Iris pigment epithelial cell (primary cell): ENCODE measurements at places on chromosomes 13 and 19.

- peak; percentile 70 for DNase-seq
Measured at GRCh38 chr13:111228262-111229144, 91.9 kb upstream of the TEX29 start.

DNA sequence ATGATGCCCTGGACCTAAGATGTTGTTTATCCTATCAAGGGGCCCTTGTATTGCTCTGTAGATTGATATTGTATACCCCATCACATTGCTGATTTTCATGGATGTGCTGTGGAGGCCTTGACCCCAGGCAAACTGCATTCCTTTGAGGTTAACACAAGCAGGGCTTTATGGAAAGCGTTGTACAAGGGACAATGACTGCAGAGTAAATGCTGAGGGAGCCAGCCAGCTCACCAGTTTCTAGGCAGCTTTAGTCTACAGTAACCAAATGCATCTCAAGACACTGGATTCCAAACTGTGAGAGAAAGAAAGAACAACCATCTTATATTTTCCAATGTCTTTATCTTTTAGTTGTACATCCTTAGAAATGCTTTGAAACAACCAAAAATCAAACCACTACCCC lies 34.1 kb upstream of the EDNRB start:
- no peak for DNase-seq

DNA sequence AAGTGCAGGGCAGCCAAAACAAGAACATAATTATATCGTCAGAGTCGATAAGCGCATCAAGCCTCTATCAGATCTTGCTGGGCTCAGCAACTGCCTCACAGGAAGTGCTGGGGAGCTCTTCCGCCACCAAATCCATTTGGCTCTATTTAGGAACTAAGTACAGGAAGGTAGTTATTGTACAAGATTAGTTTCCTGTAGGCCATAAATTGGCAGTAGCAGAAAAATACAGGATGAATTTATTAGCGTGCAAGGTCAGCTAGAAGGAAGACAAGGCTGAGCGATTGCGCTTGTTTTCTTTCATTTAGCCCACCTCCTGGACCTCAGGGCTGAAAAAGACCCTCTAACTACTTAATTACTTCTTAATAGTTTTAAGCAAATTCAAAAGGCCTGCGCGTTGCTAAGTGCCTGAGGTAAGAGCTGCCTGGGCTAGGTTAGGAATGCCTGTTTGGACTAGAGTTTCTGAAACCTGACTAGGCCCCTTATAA lies 118.5 kb downstream of the IRS2 start:
- no peak for DNase-seq

DNA sequence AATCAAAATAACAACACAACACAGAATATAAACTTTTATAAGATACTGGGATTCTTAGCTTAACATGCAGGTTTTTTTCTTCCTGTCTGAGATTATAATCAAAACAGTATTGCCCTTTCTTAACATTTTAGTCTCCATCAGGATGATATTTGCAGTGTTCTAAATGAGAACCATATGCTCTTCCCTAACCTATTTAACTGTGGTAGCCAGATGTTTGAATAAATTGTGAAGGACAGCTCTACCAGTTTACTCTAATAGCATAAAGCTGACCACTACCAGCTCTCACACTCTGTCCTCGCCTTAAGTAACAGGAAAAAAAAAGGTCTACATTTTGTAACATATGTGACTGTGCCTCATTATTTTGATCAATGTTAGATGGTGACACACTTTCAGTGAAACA lies 618.7 kb upstream of the SGCG start:
- DNase-seq: no peak

DNA sequence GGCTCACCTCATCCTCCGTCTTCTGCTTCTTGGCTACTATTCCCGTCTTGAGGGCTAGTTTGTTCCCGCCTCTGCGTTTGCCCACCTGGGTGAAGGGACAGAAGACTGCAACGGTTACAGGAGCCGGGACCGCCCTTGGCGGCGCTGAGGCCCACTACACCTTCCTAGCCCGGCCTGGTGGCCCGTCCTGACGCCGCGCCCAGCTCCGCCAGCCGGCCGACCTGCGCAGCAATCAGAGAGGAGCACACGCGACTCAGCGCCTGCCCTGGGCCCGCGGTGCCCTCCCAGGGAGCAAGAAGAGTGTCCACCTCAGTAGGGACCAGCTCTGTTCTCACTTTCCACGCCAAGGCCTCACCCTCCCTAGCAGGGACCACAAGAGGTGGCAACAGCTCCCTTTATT lies 3.1 kb downstream of the TRIR start:
- DNase-seq: no peak

GRCh38 chr13:42544246-42544926 lies 29.6 kb upstream of the TNFSF11 start:
- peak; percentile 16 for DNase-seq

DNA sequence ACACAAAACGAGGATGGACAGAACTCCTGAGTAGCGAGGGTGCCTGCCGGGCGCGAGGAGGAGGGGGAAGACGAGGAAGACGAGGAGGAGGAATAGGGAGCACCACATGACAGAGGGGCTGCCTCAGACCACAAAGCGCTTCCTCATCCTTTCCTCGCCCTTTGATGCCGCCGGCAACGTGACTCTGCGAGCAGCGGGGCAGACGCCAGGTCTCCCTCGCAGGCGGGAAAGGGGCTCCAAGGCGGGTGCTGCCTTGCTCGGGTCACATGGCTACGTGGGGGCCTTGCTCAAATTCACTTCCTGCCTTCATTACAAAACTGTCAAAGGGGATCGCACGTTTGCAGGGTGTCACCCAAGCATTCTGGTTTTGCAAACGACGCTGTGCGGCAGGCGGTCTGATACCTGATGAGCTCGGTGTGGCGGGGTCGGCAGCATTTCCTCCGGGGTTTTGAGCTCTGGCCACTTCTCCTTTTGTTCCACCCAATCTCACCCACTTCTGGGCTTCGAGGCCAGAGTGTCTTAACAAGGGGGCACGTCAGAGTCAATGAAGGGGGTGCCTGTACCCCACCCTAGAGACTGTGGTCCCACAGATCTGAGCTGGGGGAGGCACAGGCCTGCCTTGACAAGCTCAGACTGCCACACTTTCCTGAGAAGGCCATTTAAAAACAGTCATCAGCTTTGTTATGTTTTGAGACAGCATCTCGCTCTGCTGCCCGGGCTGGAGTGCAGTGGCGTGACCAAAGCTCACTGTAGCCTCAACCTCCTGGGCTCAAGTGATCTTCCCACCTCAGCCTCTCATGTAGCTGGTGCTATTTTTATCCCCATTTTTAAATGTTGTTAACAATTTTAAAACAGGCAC lies 14.9 kb downstream of the MAP2K2 start:
- no peak for DNase-seq

GRCh38 chr19:36604656-36605100 lies 435 bp upstream of the ZNF382 start:
- peak; percentile 30 for DNase-seq

GRCh38 chr19:45705115-45705514 lies 12.6 kb downstream of the QPCTL start:
- no peak for DNase-seq

DNA sequence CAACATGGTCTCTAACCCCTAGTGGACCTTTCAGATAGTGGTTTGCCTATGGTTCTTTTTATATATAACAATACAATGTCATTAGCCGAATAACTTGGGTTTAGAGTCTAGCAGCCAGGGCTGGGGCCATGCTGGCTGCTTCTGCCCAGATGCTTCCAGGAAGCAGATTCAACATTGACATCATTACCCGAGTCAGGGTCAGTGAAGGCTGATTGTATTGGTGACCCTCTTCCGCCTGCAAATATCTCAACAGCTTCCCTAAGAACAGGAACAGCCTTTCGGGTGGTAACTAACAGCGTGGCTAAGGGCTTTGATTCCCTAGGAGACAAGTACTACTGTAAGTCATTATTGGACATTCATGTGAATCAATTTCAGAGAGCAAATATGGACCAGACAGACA lies 476.4 kb downstream of the UQCRFS1 start:
- DNase-seq: no peak

- DNase-seq: no peak
Measured at GRCh38 chr13:72740015-72740414, 12.3 kb downstream of the BORA start.

DNA sequence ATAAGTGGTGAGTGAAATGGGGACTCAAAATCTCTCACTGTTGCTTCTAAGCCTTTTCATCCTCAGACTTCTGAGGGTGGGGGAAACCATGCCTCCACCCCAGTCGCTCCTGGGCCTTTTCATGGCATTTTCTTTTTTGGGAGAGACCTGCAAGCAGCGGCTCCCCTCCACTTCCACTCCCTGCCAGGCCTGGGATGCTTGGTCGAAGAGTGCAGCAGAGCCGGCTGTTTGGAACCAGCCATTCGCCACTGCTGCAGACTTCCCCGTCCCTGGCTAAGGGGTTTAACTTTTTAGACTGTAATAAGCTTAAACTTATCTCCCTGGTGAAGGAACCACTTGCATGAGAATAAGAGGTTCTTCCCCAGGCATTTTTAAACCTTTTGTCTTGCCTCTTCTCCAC lies 617.2 kb downstream of the PCDH9 start:
- no peak for DNase-seq

DNA sequence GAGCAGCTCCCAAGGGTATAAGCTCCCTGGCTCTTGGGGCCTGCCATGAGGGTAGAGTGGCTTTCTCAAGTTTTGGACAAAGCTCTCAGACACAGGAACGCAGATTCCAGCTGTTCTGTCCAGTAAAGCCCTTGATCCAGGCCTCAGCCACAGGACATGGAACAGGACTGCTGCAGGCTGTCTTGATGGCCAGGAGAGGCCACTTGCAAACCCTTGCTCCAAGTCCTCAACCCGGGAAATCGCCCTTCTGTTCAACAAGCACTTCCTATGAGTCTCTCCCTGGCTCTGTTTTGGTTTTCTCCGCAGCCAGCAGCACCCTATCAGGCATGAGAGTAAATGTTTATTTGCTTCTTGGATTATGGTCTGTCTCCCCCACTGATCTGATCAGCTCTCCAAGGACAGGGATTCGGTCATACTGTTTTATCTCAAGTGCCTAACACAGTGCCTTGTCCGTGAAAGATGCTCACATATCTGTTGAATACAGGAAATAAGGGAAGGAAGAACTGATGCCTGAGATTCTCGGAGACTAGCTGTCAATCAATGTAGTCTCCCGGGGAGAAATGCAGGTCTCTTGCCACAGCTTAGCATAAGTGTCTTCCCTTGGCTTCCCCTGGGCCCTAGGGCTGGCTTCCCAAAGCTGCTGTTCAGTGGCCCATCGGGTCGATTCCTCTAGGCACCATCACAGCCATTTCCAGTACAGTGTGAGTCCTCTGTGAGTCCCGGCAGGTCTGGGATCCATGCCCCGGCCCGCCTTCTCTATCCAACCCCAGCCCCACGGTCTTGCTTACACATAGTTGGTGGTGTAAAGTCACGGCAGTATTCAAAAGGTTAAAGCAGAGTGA lies 90.8 kb downstream of the TSHZ3 start:
- DNase-seq: no peak

GRCh38 chr19:9971166-9971897 lies 35.0 kb upstream of the OLFM2 start:
- DNase-seq: no peak

DNA sequence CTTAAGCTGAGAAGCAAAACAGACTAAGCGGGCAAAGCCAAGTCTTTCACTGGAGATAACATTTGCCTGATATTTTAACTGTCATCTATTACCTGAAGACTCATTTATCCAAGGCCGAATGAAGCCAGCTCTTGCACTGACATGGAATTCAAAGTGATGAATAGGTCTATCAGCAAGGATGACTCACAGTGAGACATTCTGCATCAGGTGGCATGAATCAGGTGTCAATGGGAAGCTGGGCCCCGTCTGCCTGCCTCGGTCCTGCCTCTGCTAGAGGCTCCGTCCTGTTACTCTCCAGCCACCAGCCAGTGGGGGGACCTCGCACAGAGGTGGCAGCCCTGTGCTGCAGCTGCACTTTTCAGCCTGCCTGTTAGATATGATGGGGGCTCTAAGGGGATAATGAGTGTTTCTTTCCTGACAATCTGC lies 23.5 kb downstream of the STARD13 start:
- peak; percentile 68 for DNase-seq

DNA sequence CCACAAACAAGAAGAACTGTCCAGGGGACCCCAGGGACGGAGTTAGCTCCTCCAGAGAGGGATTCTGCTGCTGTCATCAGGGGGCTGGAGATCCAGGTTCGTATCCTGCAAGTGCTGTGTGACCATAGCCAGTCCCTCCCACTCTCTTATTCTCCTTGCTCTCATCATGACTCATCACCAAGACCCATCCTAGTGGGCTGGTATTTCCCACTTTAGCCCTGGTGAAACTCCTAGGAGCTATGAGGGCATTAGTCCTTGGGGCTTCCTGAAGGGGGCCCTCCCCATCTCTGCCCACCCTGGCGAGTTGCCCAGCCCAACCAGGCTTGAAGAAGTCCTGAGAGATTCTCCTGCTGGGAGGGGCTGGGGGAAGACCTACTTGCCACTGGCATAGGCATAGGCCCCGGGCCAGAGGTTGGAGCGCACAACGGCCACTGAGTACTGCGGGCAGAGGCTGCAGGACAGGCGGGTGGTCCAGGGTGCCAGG lies 7.5 kb upstream of the DMWD start:
- DNase-seq: peak; percentile 58

- DNase-seq: peak; percentile 45
Measured at GRCh38 chr19:8445488-8446001, 770 bp downstream of the HNRNPM start.

DNA sequence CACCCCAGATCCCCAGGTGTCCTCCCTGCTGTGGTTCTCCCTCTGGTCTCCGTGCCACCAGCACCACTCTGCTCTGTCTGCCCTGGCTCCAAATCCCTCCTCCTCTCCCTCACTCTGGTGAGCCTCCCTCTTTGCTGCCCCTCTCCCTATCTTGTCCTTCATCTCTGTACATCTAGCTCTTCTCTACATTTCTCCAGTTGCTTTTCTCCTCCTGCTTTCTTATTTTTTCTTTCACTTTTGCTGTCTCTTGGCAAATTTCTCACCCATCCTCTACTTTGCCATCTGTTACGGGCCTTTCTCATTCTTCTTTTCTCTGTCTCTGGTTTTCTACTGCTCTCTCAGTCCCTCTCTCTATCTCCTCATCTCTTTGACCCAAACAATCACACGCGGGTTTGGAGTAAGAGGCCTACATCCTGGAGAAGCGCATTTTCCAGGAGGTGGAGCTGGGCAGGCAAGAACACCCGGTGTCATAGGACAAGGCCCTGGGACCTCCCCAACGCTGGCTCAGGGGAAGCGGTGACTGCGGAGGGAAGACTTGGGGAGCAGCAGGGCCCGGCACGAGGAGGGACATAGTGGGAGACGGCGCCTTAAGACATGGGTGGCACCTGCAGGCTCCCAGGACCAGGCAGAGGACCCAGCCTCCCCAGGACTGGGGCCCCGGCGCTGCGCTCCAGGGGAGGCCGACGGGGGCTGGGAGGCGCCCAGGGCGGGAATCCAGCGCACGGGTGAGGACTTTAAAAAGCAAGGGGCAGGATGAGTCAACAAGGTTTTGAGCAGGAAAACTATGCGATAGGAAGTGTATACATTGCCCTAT lies 9.9 kb downstream of the ZNF611 start:
- DNase-seq: no peak

DNA sequence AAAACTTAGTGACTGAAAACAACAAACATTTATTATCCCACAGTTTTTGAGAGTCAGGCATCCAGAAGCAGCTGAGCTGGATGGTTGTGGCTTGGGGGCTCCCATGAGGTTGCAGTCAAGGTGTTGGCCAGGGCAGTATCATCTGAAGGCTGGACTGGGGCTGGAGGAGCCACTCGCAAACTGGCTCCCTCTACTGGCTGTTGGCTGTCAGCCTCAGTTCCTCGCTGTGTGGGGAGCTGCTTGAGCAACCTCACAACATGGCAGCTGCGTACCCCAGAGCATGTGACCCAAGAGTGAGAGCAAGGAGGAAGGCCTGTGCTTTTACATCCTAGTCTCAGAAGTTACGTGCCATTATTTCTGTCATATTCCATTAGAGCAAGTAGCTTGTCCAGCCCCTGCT lies 9.7 kb downstream of the YJU2 start:
- no peak for DNase-seq

GRCh38 chr19:24032651-24033050 lies 54.3 kb upstream of the ZNF254 start:
- DNase-seq: no peak
